Fibroblast of villous mesenchyme (primary cell): ENCODE measurements at places on chromosomes 16 and 17.
A peak's percentile ranks its signal among the peaks of the same experiment; 100 is the strongest.

GRCh38 chr16:79484237-79484636 is 116.3 kb downstream of the MAF start:
- no peak for DNase-seq

- DNase-seq, result no peak
Measured at GRCh38 chr17:51238255-51238887, 21.5 kb downstream of the MBTD1 start.

DNA sequence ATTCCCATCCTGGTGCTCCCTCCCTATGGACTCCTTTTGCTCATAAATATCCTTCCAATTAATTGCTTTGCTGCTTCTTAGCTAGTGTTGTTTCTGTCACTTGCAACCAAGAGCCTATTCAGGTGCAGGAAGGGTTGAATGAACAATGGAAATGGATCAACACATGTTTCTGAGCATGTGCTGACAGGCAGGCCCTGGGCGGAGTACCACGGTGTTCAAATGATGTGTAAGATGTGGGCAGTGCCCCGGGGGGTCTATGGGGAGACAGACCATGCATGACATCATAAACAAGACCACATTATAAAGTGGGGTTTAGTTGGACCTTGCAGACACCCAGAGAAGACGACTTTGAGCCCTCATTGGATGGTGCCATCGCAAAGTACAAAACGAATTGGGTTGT is 48.4 kb upstream of the MEOX1 start:
- DNase-seq, result no peak

- DNase-seq, result no peak
Measured at GRCh38 chr17:76930107-76930506, 61.9 kb downstream of the MGAT5B start.

GRCh38 chr17:44314524-44314868 is 6.1 kb downstream of the RUNDC3A start:
- no peak for DNase-seq

- peak; percentile 32 for DNase-seq
Measured at GRCh38 chr17:61593426-61593825, 2.4 kb upstream of the NACA2 start.

DNA sequence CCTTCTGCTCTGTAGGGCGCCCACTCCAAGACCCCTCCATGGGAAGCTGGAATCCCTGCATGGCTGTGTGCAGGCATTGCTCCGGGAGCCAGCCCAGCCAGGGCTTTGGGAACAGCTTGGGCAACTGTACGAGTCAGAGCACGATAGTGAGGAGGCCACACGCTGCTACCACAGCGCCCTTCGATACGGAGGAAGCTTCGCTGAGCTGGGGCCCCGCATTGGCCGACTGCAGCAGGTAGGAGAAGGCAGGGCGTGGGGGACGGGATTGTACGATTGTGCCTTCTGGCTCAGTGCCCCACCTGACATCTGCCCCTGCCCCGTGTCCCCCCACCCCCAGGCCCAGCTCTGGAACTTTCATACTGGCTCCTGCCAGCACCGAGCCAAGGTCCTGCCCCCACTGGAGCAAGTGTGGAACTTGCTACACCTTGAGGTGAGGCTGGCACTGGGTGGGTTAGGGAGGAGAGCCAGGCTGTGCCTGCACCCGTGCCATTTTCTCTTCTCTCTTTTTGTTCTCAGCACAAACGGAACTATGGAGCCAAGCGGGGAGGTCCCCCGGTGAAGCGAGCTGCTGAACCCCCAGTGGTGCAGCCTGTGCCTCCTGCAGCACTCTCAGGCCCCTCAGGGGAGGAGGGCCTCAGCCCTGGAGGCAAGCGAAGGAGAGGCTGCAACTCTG is 8.7 kb upstream of the TMEM88 start:
- DNase-seq, result no peak

DNA sequence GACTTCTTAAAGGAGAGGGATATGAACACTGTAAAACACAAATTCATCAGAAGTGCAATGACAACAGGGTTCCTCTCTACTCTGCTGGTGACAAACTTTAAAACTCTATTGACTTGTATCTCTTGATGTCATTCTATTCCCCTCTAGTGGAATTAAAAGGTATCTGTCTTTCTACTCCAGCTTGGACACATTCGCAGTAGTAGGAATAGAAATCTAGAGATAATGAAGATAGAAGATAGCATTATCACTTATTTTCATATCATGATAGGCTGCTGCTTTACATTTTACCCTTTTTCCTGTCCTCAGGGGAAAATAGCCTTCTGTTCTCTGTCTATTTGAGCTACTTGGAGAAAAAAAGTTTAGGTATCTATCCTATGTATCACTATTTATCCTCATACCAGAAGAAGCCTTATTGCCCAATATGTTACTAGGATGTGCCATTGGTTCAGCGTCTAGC is 209.6 kb upstream of the CACNG5 start:
- DNase-seq, result peak; percentile 46

DNA sequence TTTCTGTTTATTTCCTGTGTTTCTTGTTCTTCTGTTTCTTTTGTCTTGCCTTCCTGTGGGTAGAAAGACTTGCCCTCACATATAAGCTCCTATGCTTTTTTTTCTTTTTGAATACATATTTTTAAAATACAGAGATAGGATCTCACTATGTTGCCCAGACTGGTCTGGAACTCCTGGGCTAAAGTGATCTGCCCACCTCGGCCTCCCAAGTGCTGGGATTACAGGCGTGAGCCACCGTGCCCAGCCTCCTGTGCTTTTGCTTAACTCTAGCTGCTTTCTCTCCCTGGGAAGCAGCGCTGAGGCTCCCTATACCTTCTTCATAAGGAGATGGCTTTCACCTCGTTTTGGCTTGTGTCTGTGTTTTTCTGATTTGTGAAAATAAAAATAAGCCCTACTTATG is 93.4 kb upstream of the FA2H start:
- no peak for DNase-seq

DNA sequence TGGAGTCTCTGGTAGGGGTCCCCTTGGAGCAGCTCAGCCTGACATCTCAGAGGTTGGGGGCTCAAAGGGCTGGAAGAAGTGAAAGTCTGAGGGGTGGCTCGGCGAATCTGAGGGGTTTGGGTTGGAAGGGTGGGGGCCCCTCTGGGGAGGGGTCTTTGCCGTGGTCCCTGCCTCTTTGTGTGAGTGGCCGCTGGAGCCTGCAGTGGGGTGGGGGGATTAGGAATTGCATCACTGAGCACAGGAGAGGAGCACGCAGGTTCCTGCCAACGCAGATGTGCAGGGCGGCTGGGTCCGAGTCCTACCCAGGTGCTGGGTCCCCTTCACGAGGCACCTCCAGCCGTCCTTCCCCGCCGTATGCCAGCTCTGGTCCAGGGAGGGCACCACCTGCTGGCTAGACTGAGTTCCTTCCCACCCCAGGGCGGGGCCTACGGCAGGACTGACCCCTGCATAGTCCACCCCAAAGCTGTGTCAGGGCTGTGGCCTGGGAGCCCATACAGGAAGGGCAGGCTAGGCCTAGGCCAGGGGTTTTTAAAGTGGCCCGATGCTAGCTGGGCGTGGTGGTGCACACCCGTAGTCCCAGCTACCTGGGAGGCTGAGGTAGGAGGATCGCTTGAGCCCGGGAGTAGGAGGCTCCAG is 9.9 kb downstream of the FMNL1 start:
- DNase-seq, result peak; percentile 34

- DNase-seq, result peak; percentile 35
Measured at GRCh38 chr17:39700148-39700987, 504 bp downstream of the ERBB2 start.

DNA sequence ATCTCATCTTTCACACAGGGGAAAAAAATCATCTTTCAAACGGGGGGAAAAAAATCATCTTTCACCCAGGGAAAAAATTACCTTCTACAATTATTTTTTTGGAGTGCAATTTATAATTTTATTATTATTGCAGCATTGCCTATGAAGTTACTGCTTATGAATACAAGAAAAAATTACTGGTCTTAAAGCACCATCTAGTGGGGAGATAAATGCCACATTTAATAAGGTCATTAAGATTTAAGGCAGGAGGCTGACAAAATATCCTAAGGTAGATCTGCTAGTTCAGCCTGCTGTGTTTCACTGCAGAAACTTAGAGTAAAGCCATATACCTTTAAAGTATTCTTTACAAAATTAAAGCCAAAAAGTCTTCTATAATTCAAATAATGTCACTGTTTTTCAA is 13.7 kb downstream of the SHCBP1 start:
- DNase-seq, result peak; percentile 84

DNA sequence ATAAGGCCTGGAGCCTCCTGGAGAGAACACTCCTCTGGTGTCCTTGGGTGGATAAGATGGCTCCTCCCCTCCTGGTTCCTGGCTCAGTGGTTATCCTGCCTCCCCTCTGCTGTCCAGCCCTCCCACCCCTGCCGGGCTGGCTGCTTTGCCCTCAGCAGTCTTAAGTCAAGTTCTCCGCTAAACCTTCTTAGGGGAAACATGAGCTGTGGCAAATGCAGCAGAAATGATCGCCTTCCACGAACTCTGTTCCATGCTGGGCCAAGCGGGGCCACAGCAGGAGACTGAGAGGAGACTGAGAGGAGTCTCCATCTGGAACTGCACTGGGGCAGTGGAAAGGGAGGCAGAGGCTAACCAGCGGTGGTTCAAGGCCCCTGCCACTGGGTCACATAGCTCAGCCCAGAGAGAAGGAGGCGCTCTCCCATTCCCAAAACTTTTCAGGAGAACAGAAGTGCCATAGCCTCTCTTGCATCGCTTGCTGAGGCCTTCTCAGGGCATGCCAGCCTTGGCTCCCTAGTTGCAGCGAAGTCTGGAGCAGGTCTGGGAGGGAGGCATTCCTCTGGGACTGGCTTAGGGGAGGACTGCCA is 26.9 kb downstream of the TNS4 start:
- no peak for DNase-seq

DNA sequence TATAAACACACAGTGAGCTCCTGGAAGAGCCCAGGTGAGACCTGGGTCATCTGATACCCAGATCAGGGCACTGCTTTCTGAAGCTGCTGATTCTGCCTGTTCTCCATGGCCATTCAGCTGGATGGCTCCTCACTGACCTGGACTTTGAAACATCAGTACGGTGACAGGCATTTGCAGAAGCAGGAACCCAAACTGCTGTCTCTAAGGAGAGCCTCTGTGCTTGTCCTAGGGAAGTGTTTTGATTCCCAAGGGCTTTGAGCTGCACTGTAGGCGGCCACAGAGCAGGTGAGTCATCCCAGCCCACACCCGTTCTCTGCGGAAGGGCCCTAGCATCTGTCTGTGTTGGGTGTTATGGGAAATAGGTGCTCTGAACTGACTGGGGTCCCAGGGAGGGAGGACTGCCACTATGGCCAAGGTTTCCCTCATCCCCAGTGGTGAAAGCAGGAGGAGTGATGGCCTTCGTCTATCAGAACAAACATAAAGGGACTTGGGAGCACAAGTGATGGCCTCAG is 60.7 kb upstream of the ADCY9 start:
- peak; percentile 54 for DNase-seq

GRCh38 chr16:27640277-27640600 is 90.3 kb downstream of the KATNIP start:
- DNase-seq, result no peak
